Muscle of leg (tissue), 16 donors: ENCODE measurements at places on chromosomes 16 and 17.

DNA sequence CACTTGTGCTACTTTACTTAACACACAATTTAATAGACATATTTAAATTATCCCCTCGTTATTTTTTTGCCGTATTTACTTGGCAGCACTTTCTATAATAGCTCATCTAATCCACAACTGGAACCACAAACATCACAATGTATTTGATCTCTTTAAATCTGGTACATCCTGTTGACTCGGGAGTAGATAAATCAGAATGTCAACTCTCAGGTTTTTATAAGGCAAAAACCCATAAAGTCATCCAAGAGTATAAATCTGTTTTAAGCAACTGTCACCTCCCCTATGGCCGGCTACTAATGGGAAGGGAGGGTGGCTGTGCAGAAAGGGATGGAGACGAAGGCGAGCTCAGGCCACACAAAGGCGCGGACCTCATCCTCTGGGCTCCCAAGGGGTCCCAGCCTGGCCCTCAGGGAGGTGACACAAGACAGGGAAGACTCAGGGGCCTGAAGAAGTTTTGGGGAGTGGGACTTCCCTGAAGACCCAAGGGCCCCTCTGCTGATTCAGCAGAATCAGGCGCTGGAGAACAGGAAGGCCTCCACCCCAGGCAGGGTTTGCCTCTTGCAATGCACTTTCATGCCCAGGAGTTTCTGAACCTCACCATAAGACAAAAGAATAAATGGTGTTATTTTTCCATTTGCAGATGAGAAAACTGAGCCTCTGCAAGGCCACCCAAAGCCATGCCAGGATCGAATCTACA lies 122.5 kb downstream of the ZNF423 start:
- DNase-seq, result no peak

DNA sequence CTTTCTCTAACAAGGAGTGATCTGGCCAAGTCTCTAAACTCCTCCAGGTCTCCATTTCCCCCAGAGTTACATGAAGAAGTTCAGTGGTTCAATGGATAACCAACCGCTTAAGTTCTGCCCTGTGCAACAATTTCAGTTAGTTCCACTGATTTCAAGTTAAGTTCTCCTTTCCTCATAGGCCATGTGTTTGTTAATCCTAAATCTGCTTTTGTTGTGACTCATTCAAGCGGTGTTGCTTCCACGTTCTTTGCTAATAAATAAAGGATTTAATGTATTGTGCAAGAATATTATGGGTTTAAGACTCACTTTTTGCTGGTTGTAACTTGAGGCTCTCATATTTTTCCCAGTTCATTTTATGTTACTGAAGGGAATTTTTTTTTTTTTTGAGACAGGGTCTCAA lies 36.3 kb downstream of the GNA13 start:
- peak; percentile 33 for DNase-seq

DNA sequence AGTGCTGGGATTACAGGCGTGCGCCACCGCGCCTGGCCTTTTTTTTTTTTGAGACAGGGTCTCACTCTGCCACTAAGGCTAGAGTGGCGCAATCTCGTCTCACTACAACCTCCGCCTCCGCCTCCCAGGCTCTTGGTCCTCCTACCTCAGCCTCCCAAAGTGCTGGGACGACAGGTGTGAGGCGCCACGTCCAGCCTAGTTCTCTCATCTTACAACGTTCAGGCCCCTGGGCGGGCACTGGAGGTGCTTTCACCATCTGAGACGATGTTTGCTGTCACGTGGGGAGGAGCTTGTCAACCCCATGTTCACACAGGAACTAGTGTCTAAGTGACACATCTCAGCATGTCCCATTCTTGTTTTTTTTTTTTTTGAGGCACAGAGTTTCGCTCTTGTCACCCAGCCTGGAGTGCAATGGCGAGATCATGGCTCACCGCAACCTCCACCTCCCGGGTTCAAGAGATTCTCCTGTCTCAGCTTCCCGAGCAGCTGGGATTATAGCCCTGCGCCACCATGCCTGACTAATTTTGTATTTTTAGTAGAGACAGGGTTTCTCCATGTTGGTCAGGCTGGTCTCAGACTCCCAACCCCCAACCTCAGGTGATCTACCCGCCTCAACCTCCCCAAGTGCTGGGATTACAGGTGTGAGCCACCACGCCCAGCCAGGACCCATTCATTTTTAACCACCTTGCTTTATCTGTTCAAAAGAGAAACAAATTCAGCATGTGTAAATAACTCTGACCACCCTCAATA lies 5.2 kb upstream of the FANCA start:
- no peak for DNase-seq

- peak; percentile 80 for DNase-seq
Observed at GRCh38 chr17:78442648-78443218, 64.3 kb downstream of the PGS1 start.

DNA sequence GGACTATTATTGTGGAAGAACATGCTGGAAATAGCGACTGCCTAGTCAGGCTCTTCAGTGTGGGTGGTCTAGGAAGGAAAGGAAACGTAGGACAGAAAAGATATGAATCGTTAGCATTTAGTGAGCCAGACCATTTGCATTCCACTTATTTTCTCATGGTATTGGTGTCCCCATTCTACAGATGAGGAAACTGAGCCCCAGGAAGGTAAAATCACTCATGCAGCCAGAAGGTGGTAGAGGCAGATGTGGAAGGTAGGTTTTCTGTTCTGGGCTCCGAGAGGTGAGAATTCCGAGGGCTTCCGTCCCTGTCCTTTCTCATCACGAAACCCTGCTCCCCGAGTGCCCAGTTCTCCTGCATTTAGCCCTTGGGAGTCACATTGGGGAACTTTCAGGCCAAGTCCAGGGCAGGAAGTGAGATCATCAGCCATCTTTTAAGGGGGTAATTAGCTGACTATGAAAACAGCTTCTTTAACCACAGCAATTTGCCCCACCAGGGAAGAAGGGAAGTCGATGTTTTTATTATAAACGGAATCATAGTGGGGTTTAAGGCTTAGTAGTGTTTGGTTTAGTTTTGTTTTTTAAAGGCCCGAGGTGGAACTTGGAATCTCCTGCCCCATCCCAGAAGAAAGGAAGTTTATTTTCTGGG lies 110.7 kb upstream of the IRX3 start:
- DNase-seq, result no peak

DNA sequence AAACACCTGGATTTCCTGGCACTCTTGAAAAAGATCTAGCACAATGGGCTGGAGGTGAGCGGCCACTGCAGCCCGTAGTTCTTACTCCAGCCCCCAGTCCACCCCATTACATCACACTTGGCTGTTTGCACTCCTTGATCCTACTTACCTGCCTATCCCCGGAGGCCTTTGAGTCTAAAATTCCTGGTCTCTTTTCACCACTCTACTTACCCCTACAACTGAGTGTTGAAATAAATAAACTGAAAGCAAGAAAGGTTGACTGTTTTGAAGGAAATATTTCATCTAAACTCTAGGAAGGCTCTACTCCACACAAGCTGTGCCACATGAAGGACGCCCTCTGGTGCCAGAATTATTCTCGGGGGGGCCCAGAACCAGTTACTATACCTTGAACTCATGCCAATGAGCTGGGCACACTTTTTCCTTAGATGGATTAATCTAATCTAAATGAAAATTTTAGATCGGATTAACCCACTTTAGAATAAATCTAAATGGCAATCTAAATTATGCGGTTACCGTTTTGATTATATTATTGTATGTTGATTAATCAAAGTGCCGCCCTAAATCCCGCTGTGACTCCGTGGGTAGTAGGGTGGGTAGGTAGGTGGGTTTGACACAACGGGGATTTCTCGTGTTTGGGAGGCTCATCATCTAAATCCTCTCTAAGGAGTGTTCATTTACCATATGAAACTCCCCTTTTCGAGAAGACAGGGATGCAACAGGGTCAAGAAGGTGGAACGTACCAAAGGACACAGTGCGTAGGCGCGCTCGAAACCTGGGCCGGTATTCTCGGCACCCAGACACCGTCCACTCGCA lies 651 bp upstream of the EIF1 start:
- DNase-seq, result peak; percentile 72

- no peak for DNase-seq
Observed at GRCh38 chr16:89436366-89436765, 54.0 kb downstream of the ANKRD11 start.

GRCh38 chr16:72958522-72959076 lies 89.3 kb downstream of the ZFHX3 start:
- no peak for DNase-seq

- DNase-seq, result no peak
Observed at GRCh38 chr16:58110571-58111301, 18.4 kb downstream of the CFAP20 start.

GRCh38 chr17:72399608-72400487 lies 279.0 kb downstream of the SOX9 start:
- DNase-seq, result no peak

- DNase-seq, result no peak
Observed at GRCh38 chr17:38354466-38354865, 2.8 kb downstream of the SOCS7 start.

DNA sequence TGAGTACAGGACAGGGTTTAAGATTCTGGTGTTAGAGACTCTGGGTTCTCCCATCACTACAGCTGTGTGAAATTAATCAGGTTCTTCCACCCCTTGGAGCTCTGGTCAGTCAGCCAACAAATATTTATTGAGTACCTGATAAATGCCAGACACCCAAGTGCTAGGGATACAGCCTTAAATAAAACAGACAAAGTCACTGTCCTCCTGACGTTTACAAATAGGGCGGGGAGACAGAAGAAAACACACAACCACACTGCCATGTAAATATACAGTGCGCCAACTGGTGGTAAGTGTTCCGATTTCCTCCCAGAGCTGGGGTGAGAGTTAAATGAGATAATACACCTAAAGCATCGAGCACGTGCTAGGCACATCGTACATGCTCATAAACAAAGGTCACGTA lies 121.0 kb downstream of the COPRS start:
- DNase-seq, result no peak

- peak; percentile 39 for DNase-seq
Observed at GRCh38 chr17:67696347-67696746, 21.4 kb upstream of the NOL11 start.

- DNase-seq, result no peak
Observed at GRCh38 chr16:68756239-68756915, 19.3 kb downstream of the CDH1 start.

DNA sequence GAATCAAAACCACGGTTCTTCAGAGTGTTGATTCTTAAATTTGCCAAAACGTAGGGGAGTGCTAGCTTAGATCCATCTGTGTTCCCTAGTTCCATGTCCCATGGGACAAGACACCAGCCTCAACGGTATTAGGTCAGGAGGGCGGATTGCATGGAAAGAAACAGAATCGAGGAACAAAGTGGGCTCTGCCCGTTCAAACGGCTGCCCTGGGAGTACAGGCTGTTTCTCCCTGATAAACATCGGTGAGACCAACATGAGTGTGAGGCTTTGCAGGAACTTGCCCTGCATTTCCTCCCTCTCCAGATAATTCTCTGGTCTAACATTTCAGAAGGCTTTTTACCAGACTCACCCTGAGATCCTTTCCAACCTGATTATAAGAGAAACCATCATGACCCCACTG lies 82.2 kb downstream of the MRM3 start:
- DNase-seq, result no peak

- no peak for DNase-seq
Observed at GRCh38 chr17:15309793-15310192, 31.6 kb downstream of the TEKT3 start.

- no peak for DNase-seq
Observed at GRCh38 chr17:76940738-76941350, 72.6 kb downstream of the MGAT5B start.

DNA sequence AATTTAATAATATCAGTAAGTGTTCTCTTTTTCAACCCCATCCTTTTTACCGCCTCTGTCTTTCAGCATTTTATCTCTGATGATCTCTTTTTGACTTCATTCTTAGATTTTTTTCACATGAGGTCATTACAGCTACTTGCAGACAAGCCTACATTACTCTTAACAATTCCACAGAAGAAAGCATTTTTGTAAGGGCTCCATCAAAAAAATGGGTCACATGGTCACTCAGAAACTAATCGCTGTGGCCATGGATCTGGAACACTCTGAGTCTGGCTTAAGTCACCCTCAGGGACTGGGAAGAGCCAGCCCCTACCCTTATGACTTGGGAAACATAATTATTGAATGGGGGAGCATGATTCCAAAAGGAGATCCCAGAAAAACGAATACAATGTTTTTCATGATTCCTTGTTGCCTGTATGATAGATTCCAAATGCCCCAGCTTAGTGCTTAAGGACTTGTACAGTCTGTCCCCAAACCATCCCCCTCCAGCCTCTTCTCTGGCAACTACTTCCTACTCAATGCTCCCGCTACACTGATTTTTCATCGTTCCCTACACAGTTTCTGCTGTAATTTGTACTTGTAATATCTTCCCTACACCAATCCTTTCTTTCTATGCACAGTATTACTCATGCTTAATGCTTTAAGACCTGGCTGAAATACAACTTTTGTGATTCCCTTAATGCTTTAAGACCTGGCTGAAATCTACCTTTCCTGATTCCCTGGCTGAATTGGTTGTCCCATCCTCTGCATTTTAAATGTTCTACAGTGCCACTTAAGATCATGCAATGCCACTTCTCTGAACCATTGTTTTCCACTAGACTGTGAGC lies 457.8 kb downstream of the HS3ST4 start:
- peak; percentile 66 for DNase-seq

GRCh38 chr17:10099051-10099571 lies 99.3 kb downstream of the GAS7 start:
- DNase-seq, result peak; percentile 86

DNA sequence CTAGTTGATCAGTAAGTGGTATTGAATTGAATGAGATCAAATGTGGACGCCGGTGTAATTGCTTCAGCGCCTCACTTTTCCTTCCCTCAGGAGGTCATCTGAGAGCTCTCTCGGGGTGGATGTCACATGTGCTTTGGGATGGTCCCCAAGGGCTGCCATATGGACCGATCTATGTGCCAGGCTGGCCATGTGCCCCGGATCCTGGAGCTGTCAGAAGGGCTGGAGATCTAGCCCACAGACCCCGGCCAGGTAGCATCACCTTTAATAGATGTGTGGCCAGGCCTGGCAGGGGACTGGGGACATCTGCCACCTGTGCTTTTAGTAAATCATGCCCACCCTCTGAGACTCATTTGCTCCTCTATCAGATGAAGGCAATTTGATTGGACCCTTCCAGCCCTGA lies 95.3 kb upstream of the CRHR1 start:
- DNase-seq, result no peak

DNA sequence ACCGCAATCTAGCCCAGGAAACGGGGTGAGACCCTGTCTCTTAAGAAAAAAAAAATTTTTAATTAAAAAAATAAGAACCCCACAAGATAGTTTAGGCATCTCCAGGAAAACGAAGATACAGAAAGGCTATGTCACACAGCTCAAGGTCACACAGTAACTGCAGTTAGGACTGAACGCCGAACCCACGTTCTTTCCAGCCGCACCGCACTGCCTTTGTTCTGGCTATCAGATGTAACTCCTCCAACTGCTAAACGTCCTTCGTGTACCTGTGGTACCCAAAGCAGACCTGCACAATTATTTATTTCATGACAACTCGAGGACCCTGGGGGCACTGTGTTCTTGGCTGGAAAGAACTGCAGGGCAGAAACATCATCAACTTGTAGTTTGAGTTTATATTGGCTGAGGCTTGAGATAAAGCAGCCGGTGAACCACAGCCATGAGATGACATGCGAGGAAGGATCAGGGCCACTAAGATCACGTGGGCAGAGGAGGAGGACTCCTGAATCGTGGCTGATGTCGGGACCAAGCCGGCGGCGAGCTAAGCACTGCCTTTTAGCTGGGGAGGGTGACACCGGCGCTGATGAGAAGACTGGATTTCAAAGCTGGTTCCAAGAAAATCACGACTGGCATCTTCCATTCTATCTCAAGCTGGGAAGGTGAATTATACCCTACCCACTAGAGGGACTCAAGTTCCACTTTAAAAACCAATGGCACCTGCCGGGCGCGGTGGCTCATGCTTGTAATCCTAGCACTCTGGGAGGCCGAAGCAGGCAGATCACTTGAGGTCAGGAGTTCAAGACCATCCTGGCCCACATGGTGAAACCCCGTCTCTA lies 20.7 kb upstream of the MNT start:
- no peak for DNase-seq
